ENCODE measurements at places on chromosomes 1 and 21.

DNA sequence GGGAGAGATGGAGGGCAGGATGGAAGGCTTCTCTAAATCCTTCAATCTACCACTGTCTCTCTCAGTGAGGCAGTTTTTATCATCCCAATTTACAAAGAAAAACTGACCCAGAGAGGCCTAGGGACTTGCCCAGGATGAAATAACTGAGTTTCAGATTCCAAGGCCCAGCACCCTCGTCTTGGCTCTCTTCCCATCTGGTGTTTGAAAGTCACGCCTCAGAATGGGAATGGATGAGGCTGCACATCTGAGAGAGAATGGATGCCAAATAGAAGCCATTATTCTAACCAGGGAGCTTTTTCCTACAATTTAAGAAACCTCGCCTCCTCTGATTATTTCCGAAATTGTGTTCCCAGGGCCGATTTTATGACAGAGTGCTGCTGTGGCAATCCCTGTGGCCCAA, 10.6 kb upstream of the KCNN3 start:
- no peak for DNase-seq

- DNase-seq: no peak
Observed at GRCh38 chr1:195763907-195764374, 844.3 kb downstream of the KCNT2 start.

- peak; percentile 50 for DNase-seq
Observed at GRCh38 chr21:38869946-38870345, 64.2 kb downstream of the ETS2 start.

GRCh38 chr1:91374086-91374485, 30.6 kb downstream of the HFM1 start:
- DNase-seq: no peak

DNA sequence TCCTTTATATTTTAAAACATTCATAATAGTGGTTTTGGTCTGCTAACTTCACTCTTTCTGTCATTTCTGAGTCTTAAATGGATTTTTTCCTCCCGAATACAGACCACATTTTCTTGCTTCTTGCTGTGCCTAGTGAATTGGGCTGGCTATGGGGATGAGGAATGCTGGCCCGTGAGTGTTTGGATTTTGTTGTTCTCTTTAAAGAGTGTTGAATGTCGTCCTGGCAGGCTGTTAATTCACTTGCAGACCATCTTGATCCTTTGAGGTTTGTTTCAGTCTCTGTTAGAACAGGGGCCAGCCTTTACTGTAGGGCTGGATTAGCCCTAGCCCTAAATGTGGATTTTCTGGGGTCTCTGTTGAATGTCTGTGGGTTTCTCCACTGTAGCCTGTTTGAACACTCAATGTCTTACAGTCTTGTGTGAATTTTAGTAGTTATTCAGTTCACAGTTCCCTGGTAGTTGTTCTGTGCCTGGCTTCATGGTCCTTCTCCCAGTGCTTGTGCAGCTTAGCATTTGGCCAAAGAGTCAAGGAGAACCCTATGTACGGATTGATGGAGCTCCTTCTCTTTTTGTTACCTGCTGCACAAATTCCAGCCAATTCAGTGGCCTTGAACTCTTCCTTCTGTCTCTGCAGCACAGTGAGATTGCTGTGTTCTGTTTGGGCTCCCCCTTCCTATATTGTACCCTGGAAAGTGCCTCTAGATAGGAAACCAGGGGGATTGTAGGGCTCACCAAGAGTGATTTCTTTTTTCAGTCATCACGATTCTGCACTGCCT, 95.7 kb downstream of the DYRK1A start:
- no peak for DNase-seq

DNA sequence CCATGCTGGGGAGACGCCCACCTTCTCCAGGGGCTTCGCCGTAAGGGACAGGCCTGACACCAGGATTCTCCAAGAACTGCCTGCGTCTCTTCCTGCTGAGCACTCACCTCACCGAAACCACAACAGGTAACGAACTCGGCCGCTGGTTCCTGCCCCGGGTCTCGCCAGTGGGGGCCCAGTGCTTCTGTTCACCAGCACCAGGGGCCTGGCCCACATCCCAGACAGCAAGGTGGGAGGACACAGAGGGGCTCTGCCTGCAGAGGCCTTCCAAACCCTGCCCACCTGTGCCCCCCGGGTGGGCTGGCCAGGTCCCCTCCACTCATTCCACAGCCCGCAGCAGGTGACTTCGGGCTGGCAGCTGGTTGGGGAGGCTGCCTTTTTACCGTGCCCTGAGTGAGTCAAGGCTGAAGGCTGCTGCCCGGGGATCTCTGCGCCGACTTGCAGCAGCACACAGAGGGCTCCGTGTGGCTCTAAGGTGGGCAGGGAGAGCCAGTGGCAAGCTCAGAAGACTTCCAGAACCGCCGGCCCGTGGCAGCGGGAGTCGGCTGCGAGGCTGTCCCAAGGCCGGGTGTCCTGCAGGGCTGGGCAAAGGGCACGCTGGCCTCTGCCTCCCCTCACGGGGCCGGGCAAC, 14.7 kb upstream of the COL18A1 start:
- DNase-seq: no peak

GRCh38 chr1:60818969-60819701, 263.2 kb upstream of the NFIA start:
- DNase-seq: no peak

DNA sequence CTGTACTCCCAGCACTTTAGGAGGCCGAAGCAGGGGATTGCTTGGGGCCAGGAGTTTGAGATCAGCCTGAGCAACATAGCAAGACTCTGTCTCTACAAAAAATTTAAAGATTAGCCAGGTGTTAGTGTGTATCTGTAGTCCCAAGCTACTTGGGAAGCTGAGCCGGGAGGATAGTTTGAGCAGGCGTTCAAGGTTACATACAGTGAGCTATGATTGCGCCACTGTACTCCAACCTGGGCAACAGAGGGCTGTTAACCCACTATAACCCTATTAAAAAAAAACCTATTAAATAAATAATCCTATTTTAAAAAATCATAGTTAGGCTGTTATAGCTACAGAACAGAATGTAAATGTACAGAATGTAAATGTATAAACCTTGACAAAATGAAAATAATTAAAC, 2.2 kb downstream of the MIS18A start:
- no peak for DNase-seq

DNA sequence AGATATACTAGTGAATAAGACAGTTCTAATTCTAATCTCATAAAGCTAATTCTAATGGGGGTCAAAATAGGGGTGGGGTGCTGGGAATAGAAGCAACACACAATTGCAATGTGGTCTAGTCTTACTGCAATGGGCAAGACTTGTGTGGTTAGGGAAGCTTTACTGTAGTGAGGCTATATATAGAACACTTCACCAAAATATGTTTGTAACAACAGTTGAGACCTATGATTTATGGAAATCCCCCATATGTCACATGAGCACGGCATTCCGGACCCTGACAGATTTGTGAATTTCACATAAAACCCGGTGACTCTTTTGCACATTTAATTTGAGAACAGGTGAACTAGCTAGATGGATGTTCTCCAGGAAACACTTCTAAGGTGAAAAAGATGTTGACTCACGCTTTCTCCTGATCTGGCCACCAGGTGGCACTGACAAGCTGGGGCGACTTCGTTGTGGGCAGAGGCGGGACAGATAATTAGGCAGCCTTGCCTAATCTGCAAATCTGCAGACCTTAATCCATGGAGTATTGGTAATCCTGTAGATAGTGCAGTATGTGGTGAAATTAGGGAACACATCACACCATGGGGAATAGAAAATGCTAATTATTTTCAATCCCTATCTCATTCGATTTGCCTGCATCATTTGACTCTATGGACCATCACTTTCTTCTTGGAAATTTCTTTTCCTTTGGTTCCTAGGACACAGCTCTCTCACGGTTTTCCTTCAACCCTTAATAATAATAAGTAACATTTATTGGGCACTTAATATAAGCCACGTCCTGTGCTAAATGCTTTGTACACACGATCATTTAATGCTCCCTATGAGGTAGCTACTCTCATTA, 37.7 kb downstream of the KIAA0040 start:
- no peak for DNase-seq

- DNase-seq: no peak
Observed at GRCh38 chr21:28639737-28640136, 352.9 kb downstream of the LTN1 start.

DNA sequence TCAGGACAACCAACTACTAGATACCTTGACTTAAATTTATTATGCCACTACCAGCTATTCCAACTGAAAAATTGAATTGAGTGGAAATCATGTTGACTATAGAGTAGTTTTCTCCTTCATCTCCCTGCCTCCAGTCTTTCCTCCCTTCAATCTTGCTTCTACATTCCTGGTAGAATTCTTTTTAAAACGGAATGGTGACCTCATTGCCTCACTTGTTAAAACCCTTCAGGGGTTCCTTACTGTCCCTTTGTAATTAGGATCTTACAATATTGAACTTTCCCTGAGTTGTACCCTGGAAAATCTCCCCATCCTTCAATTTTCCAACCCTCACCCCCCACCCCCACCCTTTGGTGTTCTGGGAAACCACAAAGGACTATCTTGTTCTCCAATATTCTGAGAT, 82.8 kb upstream of the ZNF326 start:
- DNase-seq: no peak

- DNase-seq: no peak
Observed at GRCh38 chr1:67618285-67619018, 66.5 kb upstream of the GADD45A start.

All from NCI-H2029 treated with DMSO at 0.1 percent for 48 hours (cell line).